ENCODE measurements at places on chromosomes 5 and 9.

DNA sequence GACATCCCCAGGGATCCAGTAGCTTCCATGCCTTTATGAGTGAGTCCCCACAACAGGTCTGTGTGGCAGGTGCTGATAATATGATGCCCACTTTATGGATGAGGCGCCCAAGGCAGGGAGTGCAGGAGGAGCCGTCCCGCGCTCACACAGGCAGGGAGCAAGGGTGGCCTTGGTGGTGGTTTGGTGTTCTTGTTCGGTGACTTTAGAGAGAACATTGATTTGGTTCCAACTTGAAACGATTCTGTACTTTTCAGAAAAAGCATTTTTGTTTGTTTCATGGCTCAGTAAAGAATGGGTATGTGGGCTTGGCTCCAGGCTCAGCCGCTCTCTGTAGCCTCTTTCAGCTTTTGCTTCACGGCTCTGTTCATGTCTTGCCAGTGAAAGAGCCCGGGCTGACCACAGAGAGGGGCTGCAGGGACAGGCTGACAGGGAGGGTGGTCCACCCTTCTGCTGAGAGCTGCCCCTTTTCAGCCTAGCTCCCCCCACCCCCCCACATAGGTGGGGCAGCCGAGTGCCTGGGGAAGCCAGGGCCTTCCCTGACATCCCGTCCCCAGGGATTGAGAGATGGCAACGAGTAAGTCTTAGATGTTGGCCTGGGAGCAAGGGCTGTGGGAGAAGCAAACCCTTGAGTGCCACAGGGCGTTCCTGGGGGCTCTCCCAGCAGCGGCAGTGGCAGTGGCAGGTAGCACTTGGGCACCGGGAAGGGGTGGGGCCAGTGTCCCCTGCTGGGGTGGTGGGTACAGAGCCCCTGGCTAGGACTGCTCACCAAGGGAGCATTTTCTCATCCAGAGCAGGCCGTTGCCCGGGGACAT lies 28.0 kb downstream of the NCS1 start:
- DNase-seq = no peak

GRCh38 chr9:111144741-111145140 lies 106.5 kb upstream of the LPAR1 start:
- DNase-seq = no peak

GRCh38 chr5:12636209-12636608 lies 732.0 kb upstream of the CTNND2 start:
- no peak for DNase-seq

- DNase-seq = no peak
Measured at GRCh38 chr5:88539693-88540365, 271.2 kb upstream of the TMEM161B start.

DNA sequence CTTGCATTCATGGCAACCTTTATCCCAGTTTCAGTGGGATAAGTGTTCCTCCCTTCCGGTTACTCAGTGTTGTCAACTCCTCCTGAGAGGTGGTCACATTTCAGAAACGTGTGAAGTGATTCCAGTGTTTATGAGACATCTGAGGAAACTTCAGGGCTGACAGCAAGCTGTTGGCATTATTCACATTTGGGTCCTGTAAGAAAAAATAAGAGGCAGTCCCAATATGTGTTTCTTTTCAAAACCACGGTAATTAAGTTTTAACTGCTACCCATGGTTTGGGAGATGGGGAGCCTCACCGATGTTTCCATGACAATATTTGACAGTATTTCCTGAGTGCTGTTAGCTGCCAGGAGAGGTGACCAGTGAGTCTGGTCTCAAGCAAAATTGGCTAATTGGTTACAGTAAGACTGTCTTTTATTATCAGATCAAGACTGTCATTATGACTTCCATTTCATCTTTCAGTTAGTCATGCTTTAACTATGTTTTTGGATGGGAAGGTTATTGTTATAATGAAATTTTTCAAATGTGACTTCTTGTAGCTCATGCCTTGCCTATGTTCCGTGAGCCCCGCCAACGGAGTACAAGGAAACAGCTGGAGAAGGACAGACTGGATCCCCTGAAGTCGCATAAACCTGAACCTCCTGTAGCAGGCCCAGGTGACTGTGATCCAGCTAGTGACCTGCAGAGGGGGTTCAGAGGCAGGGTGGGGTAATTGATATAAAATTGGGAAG lies 115.3 kb downstream of the GDNF start:
- no peak for DNase-seq

- no peak for DNase-seq
Measured at GRCh38 chr5:143788401-143788800, 23.6 kb upstream of the HMHB1 start.

DNA sequence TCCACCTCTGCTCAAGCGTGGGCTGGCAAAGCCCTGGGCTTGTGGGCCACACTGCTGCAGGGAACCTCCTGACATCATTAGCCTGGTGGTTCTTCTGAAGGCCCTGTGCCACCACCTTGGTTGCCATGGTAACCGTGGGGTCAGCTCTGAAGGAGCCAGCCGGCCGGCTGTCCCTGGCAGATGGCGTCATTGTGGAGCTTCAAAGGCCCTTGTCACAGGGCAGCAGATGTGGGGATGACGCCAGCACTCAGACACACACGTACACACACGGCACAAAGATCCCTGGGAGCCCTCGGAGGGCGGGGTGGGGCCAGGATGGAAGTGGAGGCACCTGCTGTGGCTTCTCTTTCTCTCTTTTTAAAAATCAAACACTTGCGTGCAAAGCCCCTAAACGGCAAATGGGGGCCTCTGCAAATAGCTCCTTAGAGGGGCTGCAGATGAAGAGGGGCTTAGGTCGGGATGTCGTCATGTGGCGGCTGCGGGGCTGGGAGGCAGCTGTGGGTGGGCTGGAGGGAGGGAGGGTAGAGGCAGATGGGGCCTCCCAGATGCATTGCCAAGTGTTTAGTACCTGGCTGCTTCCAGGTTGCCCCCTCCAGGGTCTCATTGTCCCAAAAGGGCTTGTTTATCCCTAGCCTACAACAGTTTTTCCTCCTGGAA lies 19.5 kb upstream of the RPL26L1 start:
- DNase-seq = no peak

Measured in GM12864 (cell line).